Left forelimb (tissue), 1 donor: ENCODE measurements at places on chromosomes 7 and 10.

GRCh38 chr7:102983602-102984001 is 70.8 kb downstream of the LRRC17 start:
- no peak for DNase-seq

DNA sequence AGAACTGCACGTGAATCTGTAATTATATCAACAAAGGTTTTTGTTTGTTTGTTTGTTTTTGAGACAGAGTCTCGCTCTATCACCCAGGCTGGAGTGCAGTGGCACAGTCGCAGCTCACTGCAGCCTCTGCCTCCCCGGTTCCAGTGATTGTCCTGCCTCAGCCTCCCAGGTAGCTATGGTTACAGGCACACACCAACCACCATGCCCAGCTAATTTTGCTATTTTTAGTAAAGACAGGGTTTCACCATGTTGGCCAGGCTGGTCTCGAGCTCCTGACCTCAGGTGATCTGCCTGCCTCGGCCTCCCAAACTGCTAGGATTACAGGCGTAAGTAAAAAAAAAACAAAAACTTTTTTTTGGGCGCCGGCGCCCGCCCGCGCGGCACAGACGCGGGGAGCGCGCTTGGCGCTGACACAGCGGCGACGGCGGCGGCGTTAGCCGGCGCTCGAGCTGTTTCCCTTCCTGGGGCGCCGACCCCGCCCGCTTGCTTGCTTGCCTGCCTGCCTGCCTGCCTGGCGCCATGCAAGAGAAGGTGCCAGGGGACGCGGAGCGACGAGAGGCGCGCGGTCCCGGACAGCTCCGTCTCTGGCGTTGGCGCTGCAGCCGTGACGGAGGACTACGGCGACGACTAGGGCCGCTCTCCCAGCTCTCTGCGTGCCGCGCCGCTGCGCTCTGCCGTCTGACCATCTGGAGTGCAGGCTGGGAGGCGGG is 171.4 kb upstream of the NUPR2 start:
- no peak for DNase-seq

DNA sequence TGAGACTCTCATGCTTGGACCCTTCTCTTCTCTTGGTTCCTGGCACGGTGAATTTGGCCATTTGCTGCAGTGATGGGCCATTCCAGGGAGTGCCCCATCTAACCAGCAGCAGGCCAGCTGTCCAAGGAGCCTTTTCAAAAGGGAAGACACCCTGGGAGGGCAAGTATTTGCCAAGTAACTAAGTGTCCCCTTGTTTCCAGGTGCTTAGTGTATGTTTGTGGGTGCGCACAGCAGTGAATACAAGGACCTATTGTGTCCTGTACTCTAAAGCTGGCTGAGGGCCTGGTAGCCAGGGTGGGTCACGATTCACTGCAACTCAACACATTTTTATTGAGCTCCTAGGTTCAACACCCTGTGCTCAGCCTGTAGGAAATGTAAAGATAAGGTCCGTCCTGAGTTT is 348.8 kb downstream of the RNLS start:
- no peak for DNase-seq

GRCh38 chr10:131615150-131615549 is 285.7 kb upstream of the PPP2R2D start:
- DNase-seq, result no peak

DNA sequence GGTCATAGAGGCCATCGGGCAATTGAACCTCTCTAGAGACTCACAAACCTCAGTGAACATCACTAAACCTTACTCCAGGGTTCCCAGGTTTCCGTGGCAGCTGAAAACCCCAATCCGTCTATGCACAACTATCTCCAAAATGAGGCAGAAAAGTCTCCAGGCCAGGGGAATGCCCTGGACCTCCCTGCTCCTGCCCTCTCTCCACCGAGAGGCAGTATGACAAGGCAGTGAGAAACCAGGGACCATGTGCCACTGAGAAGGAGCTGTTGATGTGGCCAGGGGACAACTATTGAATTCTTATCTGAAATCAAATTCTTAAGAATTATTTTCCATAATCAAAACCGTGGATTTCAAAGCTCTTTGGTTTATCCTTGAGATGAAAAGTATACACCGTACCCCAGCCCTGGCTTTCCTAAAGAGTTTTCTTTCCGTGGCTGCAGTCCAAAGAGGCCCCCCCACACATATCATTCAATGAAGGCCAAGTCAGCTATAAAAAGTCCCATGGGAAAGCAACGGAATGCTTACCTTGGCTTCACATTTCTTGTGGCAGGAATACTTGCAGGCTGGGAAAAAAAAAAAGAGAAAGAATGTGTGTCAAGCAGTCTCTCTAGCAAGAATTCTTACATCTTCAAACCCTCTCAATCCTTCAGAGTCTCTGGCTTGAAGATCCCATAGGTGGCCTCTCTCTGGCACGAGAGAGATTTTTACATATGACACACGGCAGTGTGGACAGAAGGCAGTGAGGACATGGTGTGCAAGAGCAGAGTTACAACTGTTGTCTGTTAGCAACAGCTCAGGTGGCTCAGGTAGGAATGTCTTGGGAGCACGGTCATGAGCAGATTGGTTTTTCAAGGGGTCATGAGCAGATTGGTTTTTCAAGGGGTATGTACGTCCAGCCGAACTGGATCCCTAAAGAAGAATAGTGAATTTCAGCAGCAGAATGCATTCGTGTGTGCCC is 75.2 kb downstream of the TNS3 start:
- DNase-seq, result no peak
